ENCODE measurements at places on chromosomes 12 and 14. TPM values are rescaled to one million over a fixed set of nuclear protein-coding genes. Genes with fewer than 3 reads are reported as not detected.

Gene C12orf50
- not detected for total RNA-seq

Gene VDR
- total RNA-seq: 1.7 TPM

Gene CLEC4A
- 2.2 TPM for total RNA-seq

Gene RPL10L
- total RNA-seq: not detected

Gene FZD10
- total RNA-seq: 0.42 TPM

Gene HRK
- total RNA-seq: not detected

Gene BHLHE41
- 20.0 TPM for total RNA-seq

Gene POLE2
- 0.46 TPM for total RNA-seq

Gene PLEKHH1
- 3.8 TPM for total RNA-seq

Gene SARNP
- 67.3 TPM for total RNA-seq

Gene ALX1
- 0.34 TPM for total RNA-seq

Gene KLRC3
- not detected for total RNA-seq

Gene SGPP1
- total RNA-seq: 18.0 TPM

Gene AMN
- not detected for total RNA-seq

Gene EML1
- 131 TPM for total RNA-seq

DNA sequence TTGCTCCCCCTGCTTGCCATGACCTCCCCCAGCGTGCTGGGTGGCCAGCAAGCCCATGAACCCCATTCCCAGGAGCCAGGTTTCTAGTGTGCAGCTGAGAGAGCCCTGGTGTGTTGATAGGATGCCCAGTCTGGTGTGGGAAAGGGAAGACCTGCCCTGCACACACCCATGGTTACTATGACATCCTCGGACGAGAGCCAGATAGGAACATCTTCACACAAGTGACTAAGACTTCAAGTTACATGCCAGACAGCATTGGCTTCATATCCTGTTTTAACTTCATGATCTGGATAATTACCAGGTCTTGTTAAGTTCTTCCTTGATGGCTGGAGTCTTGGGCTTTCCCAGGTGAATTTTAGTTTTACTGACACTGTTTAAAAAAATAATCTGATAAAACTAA lies 196.6 kb upstream of the EGLN3 start:
- H3K27ac ChIP-seq: no peak overlapping the region
- H3K4me3 ChIP-seq: no peak overlapping the region
- H3K4me1 ChIP-seq: no peaks in the 10 kb centered on the region

- DNase-seq: no peak
- H3K4me1 ChIP-seq: no peaks in the 10 kb centered on the region
- no peaks in the 10 kb centered on the region for H3K36me3 ChIP-seq
- H3K27me3 ChIP-seq: peaks cover 45% of the 10 kb centered on the region
Observed at GRCh38 chr12:115871714-115872113, 405.8 kb downstream of the MED13L start.

GRCh38 chr12:79690638-79691510 lies at the start of gene PAWR:
TSS of gene PAWR (minus strand) at chr12:79690964. CDS start at chr12:79690244, 720 bp downstream.
- peak within 1 kb of the TSS; percentile 93 for H3K27ac ChIP-seq
- H3K27me3 ChIP-seq: no peaks in the 10 kb centered on the region
- no peak for DNase-seq
- peaks cover 24% of the 10 kb centered on the region for H3K4me1 ChIP-seq
- peak within 1 kb of the TSS; percentile 84 for H3K4me3 ChIP-seq

GRCh38 chr12:75984577-75985182 lies 46.9 kb downstream of the PHLDA1 start:
- H3K27me3 ChIP-seq: no peaks in the 10 kb centered on the region
- H3K27ac ChIP-seq: no peak overlapping the region
- H3K4me1 ChIP-seq: peaks cover 10% of the 10 kb centered on the region
- no peaks in the 10 kb centered on the region for H3K36me3 ChIP-seq
- no peak for DNase-seq

DNA sequence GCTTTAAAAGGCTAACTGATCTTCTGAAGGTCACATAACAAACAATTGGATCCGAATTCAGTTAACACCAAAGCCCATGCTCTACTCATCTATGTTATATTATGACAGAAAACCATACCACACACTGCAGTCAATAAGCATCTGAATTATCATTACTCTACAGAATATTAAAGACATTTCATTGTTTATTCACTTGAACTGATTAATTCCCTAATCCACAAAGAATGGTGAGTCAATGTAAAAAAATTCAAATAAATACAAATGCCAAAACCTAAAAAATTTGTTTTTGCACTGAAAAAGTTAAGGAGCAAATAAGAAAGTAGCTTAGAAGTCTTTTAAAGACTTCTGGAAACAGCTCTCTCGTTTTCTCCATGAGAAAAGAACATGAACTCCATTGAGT lies 13.7 kb downstream of the NID2 start:
- H3K27ac ChIP-seq: peak overlapping the region; percentile 92
- no peaks in the 10 kb centered on the region for H3K27me3 ChIP-seq
- peaks cover 5% of the 10 kb centered on the region for H3K36me3 ChIP-seq
- DNase-seq: no peak
- peaks cover 81% of the 10 kb centered on the region for H3K4me1 ChIP-seq

- H3K27ac ChIP-seq: no peak overlapping the region
- no peaks in the 10 kb centered on the region for H3K27me3 ChIP-seq
- no peaks in the 10 kb centered on the region for H3K36me3 ChIP-seq
Observed at GRCh38 chr12:108097160-108097911, 31.8 kb upstream of the WSCD2 start.

- H3K36me3 ChIP-seq: no peaks in the 10 kb centered on the region
- no peak overlapping the region for H3K4me3 ChIP-seq
- no peaks in the 10 kb centered on the region for H3K27me3 ChIP-seq
- DNase-seq: no peak
Observed at GRCh38 chr14:27015065-27015464, 417.2 kb upstream of the NOVA1 start.

GRCh38 chr12:100959481-100959880 lies 164.9 kb downstream of the ANO4 start:
- no peak for DNase-seq
- H3K4me1 ChIP-seq: no peaks in the 10 kb centered on the region
- H3K36me3 ChIP-seq: no peaks in the 10 kb centered on the region
- no peak overlapping the region for H3K27ac ChIP-seq
- no peaks in the 10 kb centered on the region for H3K27me3 ChIP-seq
- no peak overlapping the region for H3K4me3 ChIP-seq

DNA sequence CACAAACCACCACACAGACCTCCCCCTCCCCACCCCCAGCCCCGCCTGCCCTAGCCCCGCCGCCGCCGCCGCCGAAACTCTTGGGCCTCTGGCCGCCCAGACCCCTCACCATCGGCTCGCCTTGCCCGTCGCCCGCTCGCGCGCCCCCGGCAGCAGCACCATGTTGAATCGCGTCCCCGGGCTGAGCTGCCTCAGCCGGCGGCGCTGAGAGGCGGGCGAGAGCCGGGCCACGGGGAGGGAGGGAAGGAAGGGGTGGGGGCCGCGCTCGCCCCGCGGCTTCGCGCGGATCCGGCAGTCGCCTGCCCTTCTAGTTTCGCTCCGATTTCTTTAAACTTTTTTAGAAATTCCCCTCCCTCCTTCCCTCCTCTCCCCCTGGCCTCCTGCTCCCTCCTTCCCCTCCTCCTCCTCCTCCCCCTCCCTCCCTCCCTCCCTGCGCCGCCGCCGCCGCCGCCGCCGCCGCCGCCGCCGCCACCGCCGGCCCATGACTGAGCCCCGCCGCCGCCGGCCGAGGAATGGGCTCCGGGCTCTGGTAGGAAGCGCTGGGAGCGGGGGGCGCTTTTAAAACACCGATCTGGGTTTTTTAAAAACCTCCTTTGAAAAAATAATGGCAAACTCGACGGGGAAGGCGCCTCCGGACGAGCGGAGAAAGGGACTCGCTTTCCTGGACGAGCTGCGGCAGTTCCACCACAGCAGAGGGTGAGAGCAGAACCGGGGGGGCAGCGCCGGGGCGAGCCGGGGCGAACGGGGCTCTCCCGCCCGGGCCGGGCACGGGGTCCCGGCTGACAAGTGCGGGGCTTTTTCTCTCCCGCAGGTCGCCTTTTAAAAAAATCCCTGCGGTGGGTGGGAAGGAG lies at the start of gene ARID2:
Gene ARID2 (plus strand): TSS at position 474 of the 851 bp plus-strand sequence. CDS start 131 bp downstream, at position 605.
- H3K27me3 ChIP-seq: no peaks in the 10 kb centered on the region
- peaks cover 42% of the 10 kb centered on the region for H3K4me1 ChIP-seq
- no peak for DNase-seq
- H3K27ac ChIP-seq: peak within 1 kb of the TSS; percentile 99

DNA sequence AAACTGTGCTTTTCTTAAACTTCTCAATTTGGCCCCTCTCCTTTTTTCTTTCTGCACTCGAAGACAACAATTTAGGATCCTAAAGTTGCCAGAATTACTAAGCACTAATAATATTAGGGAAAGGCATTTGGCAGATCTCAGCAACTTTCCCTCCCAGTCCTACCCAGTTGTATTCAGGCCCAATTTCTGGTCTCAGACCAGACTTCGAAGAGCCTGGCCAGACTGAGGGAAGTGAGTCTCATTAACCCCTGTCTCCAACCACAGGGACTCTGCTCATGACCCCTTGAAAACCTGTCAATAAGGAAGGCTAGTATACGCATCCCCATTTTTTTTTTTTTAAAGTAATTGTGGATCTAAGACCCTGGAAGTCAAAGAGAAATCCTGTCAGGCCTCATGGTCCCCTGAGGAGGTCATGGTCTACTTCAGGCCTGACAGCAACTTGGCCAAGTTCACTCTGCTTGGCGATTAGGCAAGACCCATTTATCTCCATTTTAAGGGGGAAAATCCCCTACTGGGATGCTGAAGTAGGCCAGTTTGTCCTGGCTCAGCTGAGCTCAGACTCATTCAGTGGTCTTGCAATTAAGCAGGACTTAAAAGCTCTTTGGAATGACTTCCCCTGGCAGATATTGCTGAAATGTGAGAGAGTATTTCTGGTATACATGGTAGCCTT lies 521.0 kb downstream of the FUT8 start:
- H3K27ac ChIP-seq: no peak overlapping the region
- no peaks in the 10 kb centered on the region for H3K27me3 ChIP-seq
- H3K4me3 ChIP-seq: no peak overlapping the region

DNA sequence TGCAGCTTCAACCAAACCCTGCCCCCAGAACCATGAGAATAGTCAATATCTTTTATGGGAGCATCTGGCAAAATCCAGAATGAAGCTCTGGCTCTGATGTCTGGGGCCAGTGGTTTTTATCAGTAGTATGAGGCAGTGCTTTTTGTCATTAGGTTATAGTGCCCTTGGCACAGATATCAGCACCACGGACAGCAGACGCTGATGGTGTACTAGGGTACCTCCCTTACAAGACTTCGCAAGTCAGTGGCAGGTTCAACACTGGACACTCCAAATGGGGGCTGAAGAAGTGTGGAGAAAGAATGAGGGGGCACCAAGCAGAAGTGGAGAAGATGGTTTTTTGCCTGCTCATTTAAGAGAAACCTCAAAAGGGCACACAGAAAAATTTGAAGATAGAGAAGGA lies 68.2 kb upstream of the E2F7 start:
- no peaks in the 10 kb centered on the region for H3K36me3 ChIP-seq
- no peaks in the 10 kb centered on the region for H3K4me1 ChIP-seq
- no peak overlapping the region for H3K4me3 ChIP-seq
- no peaks in the 10 kb centered on the region for H3K27me3 ChIP-seq
- no peak for DNase-seq

- H3K4me1 ChIP-seq: peaks cover 70% of the 10 kb centered on the region
- no peaks in the 10 kb centered on the region for H3K36me3 ChIP-seq
- no peaks in the 10 kb centered on the region for H3K27me3 ChIP-seq
- no peak overlapping the region for H3K27ac ChIP-seq
Observed at GRCh38 chr14:100256339-100256895, 17.5 kb downstream of the YY1 start.

GRCh38 chr12:3238196-3238595 lies 161.0 kb downstream of the TSPAN9 start:
- no peak overlapping the region for H3K27ac ChIP-seq
- H3K4me1 ChIP-seq: peaks cover 48% of the 10 kb centered on the region
- H3K4me3 ChIP-seq: no peak overlapping the region
- DNase-seq: no peak
- peaks cover 6% of the 10 kb centered on the region for H3K36me3 ChIP-seq

GRCh38 chr14:79663453-79663852 lies 547.9 kb downstream of the DIO2 start:
- no peaks in the 10 kb centered on the region for H3K36me3 ChIP-seq
- DNase-seq: no peak
- H3K4me3 ChIP-seq: no peak overlapping the region
- no peak overlapping the region for H3K27ac ChIP-seq
- H3K27me3 ChIP-seq: no peaks in the 10 kb centered on the region

DNA sequence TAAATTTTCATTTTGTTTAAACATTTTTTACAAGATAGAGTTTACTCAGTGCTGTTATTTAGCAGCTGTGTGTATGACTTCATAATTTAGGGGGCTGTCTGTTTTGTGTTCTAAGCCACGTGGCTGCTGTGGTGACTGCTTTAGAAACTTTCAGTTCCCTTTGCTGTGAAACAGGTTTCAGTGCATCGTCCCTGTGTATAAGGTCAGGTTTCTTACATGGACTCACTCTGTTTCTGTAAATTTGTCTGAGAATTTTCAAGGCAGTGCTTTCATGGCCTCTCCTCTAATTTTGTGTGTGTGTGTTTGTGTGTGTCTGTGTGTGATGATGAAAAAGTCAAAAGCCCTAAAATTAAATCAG lies 32.4 kb downstream of the BICD1 start:
- H3K4me3 ChIP-seq: peak overlapping the region; percentile 40
- no peaks in the 10 kb centered on the region for H3K36me3 ChIP-seq
- no peak for DNase-seq
- H3K27me3 ChIP-seq: no peaks in the 10 kb centered on the region

DNA sequence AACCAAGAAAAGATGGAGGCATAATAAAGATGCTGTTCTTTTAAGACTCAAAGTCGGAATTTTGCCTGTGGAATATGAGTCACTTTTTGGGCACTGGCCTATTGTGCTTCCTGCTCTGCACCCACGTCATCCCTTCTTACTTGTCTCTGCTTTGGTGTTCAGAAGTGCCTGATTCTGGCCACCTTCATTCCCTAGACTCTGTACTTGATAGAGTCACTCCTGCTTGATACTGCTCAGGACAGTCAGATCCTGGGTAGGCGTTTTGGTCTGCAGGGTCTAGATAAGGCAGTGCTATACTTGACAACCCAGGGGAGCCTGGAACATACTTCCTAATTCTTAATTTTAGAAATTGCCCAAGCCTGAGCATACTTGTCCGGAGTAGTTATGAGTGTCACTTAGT lies 1.9 kb downstream of the LRRK2 start:
- peak; percentile 94 for DNase-seq
- H3K36me3 ChIP-seq: no peaks in the 10 kb centered on the region
- peak overlapping the region; percentile 97 for H3K27ac ChIP-seq

DNA sequence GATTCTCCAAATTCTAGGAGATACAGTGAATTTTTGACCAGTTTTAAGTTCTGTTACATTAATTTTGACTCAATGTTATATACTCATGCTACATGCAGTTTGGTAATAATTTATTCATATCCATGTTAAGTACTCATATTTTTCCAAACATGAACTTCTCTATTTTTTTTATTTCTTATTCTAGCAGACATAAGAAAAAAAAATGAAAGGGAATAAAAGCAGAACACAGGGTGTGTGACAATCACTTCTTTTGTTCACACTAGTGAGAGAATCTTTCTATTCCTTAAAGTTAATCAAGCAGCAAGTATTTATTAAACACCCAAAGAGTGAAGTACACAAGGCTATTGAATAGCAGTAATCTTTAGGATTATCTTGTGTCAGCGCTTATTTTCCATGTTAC lies 171.1 kb upstream of the ATP2B1 start:
- no peak for DNase-seq
- H3K27me3 ChIP-seq: no peaks in the 10 kb centered on the region
- no peaks in the 10 kb centered on the region for H3K4me1 ChIP-seq
- H3K27ac ChIP-seq: no peak overlapping the region
